Right cardiac atrium (tissue), 5 donors: ENCODE measurements at places on chromosomes 3 and 15.

DNA sequence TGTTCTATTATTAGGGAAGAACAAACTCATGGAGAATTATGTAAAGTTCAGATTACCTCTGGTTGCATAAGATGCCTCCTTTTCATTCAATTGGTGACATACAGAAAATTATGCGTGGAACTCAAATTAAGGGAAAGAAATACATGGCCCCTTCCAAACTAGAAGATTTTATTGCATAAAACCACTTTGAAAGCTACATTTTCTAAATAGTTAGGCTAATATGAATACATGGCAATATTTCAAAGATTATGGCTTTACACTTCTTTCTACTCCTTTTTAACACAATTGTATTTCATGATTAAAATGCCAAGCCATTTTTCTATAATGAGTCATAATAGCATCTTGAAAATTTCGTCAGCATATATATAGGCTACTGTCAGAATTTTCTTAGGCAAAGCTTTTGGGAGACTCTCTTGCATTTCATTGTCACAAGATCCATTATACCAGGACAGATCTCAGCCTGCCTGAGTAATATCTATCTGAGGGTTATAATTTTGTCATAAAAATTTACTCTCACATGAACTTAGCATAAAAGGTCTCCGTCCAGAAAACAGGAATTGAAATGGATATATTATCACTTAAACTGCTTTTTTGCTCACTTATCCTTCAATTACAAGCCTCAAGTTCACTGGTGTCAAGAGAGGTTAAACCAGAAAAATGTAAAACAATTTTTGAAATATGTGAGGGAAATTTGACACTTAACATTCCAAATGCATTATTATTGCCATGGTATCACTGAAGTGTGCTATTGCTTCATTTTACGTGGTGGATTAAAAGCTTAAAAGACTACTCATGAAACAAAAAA is 37.1 kb downstream of the CPA3 start:
- no peak for DNase-seq

- DNase-seq, result no peak
These were observed 35.5 kb upstream of the EPHB3 start for GRCh38 chr3:184526088-184526433.

- no peak for DNase-seq
These were observed 160.1 kb upstream of the IL12A start for GRCh38 chr3:159828542-159828943.

GRCh38 chr3:40714771-40715345 is 190.1 kb downstream of the ZNF621 start:
- DNase-seq, result no peak

- DNase-seq, result no peak
These were observed 87.7 kb downstream of the NEO1 start for GRCh38 chr15:73139744-73140553.

GRCh38 chr15:59224474-59224873 is 17.8 kb downstream of the LDHAL6B start:
- DNase-seq, result peak; percentile 77

DNA sequence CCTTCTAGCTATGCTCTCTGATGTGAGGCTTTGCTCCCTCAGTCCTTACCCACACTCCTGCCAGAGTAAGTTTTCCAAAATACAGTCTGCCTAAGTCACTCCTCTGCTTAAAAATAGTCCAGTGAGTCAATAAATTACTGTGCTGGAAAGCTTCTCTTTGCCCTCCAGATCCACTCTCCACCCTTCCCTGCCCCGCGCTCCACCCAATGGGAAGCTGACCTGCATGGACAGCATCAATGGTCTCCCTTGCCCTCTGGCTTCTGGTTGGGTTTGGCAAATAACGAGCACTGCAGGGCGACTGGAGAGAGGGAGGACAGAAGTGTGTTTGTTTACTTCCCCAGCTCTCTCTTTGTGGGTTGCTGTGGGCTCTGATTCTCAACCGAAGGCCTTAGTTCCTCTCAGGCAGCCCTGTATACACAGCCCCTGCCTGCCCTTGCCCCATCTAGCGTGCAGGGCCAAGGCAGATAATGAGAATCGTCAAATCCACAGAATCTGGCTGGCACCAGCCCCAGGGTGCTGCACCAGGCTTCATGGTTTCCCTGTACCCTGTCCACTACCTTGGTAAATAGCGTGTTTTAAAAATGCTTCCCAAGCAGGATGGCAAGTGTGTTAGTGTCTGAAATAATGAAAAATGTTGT is 110.4 kb downstream of the ADAMTSL3 start:
- peak; percentile 59 for DNase-seq

GRCh38 chr3:118587037-118587741 is 447.5 kb downstream of the IGSF11 start:
- no peak for DNase-seq

GRCh38 chr3:45170096-45170495 is 23.9 kb upstream of the CDCP1 start:
- peak; percentile 70 for DNase-seq

- no peak for DNase-seq
These were observed 321.4 kb upstream of the IL12A start for GRCh38 chr3:159667261-159667660.

- no peak for DNase-seq
These were observed 484.4 kb upstream of the ADAMTS9 start for GRCh38 chr3:65172209-65172608.

DNA sequence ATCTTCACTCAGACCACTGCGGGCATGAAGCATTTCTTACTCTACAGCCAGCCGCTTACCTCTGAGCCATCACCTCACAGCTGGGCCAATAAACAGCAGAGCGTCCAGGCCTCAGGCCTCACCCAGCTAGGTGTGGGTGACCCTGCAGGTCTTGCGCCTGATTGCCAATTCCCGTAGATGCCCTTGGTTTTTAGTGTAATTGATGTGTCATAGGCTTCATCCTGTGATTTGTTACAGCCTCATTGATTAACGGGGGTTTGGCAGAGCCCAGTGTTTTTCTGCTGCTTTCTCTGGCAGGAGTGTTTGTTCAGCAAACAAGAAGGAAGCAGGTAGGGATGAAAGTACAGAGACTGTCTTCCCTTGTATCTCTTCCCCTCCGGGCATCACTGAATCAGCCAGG is 49.6 kb upstream of the BNIP2 start:
- DNase-seq, result no peak

GRCh38 chr3:69452295-69452694 is 66.4 kb upstream of the FRMD4B start:
- DNase-seq, result no peak

DNA sequence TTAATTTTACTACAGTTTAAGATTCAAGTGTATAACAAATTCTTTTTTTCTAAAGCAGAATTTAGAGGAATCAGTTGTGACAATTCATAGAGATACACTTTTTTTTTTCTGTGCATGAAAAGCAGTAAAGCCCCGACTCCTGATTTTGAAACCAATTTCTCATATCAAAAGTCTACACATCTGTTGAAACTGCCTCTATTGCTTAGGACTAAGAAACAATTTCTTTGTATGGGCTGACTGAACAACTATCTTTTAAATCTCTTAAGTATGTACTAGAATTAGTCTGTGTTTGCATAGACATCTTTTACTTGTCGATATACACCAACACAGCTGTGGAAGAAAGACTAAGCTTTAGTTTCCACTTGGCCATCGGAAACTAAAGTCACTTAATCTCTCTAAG is 127.6 kb downstream of the MEIS2 start:
- DNase-seq, result no peak

- DNase-seq, result peak; percentile 26
These were observed 56.9 kb downstream of the ABTB1 start for GRCh38 chr3:127729556-127730056.

GRCh38 chr15:25568751-25569150 is 129.9 kb upstream of the UBE3A start:
- peak; percentile 86 for DNase-seq

GRCh38 chr3:58197588-58197987 is 13.2 kb downstream of the DNASE1L3 start:
- DNase-seq, result no peak

GRCh38 chr3:124995460-124995994 is 60.3 kb downstream of the HEG1 start:
- peak; percentile 74 for DNase-seq

GRCh38 chr15:65055201-65055870 is 10.1 kb downstream of the SLC51B start:
- DNase-seq, result peak; percentile 68

DNA sequence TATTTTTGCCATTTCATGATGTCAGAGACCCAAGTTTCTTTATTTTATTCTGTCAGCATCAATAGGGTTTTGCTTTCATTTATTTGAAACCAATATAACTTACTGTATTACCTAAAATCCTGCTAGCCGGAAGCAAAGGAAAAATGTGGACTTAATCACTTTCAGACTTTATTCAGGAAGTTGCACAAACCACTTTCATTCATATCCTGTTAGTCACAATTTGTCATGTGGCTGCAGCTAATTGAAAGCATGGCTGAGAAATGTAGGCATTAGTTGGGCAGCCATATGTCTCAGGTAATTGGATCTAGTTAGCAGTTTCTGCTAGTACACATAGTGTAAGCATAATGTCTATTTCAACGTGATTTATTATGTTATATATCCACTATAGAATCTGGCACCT is 462.3 kb upstream of the SGO1 start:
- no peak for DNase-seq

GRCh38 chr3:14216257-14217048 is 37.8 kb downstream of the LSM3 start:
- DNase-seq, result peak; percentile 61

- no peak for DNase-seq
These were observed 644.1 kb upstream of the ARRDC4 start for GRCh38 chr15:97316362-97316761.

DNA sequence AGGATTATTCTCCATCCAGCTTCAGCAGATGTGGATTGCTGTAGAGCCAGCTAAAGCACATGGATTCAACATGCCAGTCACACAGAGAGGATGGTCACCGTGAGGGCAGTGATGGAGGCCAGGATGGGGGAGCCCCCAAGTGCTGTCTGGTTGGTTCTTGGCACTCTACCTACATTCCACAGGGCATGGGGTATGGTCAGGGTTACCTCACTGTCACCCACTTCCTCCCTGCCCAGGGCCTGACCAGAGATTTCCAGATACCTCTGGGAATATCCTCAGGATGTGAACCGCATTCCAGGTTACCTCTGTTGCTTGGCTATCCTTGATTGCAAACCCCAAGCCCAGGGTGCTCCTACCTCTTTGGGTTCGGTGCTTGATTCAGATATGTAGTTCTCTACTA is 147.3 kb upstream of the TRIM42 start:
- DNase-seq, result no peak

- no peak for DNase-seq
These were observed 65.1 kb downstream of the NEK11 start for GRCh38 chr3:131091768-131092167.

- no peak for DNase-seq
These were observed 604.1 kb upstream of the MDFIC2 start for GRCh38 chr3:70916375-70917055.

- no peak for DNase-seq
These were observed 149.4 kb downstream of the MCTP2 start for GRCh38 chr15:94380798-94381197.

DNA sequence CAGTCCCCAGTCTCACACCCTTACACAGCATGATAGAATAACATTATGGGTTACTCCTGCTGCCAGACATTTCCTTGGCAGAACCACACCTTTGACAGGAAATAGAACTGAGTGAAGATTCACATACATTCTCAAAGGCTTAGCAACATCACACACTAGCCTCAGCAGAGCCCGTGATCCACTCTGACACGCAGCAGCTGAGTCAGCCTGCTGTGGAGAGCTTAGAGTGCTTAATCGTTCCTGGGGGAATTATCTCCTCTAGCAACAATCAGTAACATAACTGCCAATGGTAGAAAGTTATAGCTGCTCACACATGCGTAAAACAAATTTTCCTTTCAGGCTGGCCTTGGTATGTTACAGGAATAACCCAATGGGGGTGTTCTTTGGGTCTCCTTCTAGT is 382.1 kb downstream of the GAP43 start:
- DNase-seq, result peak; percentile 52

- DNase-seq, result no peak
These were observed 133.1 kb downstream of the IL1RAP start for GRCh38 chr3:190646996-190647395.

- no peak for DNase-seq
These were observed 4.9 kb upstream of the MAGEF1 start for GRCh38 chr3:184716622-184717398.

DNA sequence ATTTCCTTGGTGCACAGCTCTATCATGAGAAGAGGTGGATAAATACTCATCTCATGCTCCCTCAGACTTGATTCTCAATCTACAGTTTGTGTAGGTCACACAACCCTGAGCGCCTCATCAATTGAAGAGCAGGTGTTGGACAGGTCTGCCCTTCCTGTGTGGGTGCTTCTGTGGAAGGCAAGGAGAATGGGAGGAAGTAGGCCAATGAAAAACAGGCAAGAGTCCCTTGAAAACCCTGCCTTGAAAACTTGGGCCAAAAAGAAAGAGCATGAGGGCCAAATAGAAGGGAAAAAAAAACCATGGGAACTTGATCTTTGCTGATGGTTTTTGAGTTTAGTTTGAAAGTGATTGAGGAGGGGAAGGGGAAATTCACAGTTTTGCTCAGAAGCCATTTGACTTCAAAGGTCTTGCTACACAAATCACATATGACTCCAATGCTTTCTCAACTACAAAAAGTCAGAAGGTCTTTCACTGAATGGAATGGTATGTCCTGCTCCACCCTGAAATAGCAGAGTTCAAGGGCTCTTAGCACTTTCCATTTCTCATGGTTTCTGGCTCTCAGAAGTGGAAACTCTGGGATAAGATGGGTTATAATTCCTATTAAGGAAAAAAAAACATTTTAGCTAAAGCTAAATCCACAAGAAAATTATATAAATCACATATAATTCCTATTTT is 37.2 kb upstream of the TM4SF1 start:
- no peak for DNase-seq

DNA sequence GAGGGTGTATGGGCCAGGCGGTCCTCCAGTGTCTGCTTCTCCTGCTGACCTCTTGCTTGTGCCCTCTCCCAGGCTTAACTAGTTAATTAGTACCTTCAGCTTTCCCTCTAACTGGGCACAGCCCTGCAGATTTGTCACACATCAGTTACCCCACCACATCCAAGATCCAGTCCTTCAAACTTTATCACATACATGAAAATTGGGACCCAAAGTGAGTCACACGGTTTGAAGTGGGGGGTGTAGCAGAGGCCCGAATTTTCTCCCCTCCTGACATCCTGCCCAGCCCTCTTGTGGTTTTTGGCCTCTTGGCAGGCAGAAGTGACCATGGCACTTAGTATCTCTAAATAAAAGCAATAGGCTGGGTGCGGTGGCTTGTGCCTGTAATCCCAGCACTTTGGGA is 3.9 kb downstream of the MAPKAPK3 start:
- DNase-seq, result no peak
